ENCODE measurements at places on chromosomes 2 and 18.

DNA sequence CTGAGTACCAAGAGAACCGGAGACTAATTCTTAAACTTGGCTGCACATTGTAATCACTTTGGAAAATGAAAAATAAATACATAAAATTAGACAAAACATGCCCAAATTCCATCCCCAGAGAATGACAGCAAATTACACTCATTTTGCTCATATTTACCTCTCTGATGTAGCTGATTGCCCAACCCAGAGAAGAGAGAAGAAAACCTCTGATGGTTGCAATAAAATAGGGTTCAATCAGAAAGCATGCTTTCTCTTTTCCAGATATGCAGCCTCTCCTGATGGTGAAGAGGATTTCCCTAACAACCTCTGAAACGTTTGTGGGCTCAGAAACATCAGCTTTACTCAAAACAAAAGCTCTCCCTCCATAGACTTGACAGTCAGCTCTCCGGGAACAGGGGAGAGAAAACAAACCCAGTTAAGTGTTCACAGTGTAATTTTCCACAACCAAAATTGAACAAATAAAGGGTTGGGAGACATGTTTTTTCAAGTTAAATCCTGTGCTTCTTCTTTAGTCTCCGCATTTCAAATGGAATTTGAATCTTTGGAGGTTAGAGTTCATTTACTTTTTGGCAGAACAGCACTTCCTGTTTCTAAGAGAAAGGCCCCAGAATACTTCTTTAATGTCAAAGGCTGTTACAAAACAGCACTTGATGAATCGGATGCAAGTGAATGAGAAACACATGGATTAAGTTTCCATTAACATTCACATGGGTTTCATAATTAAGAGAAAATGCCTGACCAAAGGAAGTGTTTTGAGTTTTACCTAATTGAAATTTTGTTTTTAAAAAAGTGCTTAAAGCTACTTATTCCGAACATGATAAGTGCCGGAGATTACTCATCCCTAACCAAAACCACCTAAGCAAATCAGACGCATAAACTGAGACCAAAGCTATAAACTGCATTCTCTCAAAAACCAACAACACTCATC is 570.1 kb upstream of the SYT4 start:
- DNase-seq, result no peak

GRCh38 chr2:98576666-98577312 is 31.5 kb downstream of the COA5 start:
- DNase-seq, result no peak

- no peak for DNase-seq
Observed at GRCh38 chr2:150630587-150631235, 143.2 kb upstream of the RND3 start.

DNA sequence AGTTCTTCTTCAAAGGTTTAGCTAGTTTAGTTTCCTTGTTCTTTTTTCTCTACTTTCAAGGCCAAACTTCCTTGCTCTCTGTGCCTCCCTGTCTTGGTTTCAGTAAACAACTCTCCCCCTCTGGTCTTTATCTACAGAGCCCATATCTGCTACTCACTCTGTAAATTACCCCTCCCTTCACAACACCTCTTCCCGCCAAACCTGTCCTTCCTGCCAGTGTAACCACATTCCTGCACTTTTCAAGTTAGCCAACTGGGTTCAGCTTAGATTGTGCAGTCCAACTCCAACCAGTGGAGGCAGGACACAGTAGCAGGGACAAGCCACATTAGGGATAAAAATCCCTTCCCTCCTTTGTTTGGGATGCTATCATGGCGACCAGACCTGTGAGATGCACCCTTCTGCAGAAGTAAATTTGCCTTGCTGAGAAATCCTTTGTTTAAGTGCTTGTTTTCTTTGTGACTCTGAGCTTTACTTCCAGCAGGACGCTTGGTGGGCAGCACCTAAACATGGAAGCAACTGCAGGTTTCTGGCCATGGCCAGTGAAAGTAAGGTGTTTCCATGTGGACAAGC is 706.0 kb downstream of the KCNJ3 start:
- no peak for DNase-seq

DNA sequence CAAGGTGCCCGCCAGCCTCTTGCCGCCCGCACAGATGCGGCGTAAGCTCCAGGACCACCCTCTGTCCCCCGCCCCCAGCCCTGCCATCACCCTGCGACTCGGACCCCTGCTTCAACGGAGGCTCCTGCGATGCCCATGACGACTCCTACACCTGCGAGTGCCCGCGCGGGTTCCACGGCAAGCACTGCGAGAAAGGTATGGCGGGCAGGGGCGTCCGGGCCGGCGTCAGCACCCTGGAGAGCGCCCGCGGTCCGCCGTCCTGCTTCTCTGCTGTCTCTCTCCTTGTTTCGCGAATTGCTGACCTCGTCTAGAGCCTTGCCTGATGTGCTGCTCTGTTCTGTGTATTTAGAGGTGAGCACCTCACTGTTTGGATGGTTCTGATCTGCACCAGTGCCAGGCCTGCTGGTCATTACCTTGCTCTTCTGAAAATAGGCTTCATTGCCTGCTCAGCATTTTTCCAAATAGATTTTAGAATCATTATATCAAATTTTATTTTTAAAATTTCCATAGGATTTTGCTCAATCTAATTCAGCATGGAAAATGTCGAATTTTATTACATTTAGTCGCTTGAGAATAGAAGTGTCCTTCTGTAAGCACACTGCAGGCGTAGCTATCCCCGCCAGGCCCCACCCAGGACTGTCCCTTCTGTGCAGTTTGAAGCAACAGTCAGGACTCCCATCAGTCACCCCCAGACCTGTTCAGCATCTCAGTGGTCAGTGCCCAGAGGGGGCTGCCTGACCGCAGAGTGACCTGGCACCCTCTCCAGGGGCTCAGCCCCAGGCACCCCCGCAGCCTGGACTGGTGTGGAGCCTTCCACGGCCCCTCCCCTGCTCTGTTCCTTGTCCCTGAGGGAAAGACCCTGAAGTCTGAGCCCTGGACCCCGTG is 51.6 kb downstream of the SNED1 start:
- no peak for DNase-seq

GRCh38 chr2:239042551-239043320 is 194.9 kb downstream of the TWIST2 start:
- no peak for DNase-seq

GRCh38 chr2:128488434-128488833 is 169.8 kb upstream of the HS6ST1 start:
- no peak for DNase-seq

- no peak for DNase-seq
Observed at GRCh38 chr2:64594226-64594989, 59.3 kb downstream of the SERTAD2 start.

DNA sequence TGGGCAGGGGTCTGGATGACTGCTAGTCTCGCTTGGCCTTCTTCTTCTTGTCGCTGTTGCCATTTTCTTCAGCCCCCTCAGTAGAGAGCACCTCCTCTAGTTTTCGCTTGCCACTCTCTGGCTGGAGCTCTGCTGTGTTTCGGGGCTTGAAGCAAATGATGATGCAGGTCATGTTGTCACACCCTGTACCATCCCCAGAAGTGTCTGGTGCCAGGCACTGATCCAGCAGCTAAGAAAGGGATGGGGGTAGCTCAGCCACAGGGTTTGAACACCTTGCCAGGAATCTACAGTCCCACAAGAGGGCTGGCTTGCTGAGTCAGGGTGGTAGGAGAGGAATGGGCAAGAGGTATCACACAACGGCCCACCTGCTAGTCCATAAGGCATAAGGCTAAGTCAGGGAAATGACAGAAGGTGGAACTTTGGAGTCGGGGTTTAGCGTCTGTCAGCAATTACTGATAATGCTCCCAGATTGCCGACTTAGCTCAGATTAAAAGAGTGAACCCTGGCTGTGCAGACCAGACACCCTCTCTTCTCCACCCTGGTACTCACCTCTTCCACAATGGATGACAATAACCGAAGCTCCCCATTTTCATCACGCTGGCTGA is 1.1 kb upstream of the ZNF513 start:
- DNase-seq, result no peak

DNA sequence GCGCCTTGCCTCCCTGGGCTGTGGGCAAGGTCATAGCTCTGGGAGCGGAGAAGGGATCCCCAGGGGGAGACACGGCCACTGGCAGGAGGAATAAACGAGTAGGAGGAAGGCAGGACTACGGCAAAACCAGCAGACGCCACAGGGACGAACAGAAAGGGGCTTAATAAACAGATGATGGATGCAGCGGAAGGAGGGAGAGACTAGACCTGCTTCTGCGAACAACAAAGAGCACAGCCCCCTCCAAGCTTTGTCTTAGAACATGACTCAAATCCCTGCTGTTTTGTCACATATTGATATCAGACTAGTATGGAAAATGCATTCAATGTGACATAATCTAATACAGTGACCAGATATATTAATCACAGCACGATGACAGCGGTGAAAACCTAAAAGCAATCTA is 155.9 kb upstream of the TPO start:
- no peak for DNase-seq

DNA sequence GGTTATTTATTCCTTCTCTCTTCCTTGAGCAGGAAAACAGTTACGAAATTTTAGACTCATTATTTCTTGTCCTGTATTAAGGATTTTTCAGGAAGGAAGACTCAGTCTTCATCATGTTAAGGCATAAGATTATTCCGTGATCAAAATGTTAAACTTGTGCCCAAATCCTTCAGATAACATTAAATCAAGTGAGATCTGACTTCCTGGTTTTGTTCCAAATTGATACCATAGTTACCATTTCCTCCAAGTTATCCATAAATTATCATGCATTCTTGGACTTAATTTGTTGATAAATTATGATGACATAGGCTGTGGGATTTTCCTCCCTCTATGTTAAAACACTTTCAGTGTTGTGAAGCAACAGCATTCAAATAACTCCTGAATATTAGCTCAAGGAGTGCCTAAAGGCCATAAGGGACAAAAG is 31.9 kb downstream of the EFEMP1 start:
- DNase-seq, result no peak

GRCh38 chr18:61605376-61606067 is 272.3 kb downstream of the CDH20 start:
- no peak for DNase-seq

DNA sequence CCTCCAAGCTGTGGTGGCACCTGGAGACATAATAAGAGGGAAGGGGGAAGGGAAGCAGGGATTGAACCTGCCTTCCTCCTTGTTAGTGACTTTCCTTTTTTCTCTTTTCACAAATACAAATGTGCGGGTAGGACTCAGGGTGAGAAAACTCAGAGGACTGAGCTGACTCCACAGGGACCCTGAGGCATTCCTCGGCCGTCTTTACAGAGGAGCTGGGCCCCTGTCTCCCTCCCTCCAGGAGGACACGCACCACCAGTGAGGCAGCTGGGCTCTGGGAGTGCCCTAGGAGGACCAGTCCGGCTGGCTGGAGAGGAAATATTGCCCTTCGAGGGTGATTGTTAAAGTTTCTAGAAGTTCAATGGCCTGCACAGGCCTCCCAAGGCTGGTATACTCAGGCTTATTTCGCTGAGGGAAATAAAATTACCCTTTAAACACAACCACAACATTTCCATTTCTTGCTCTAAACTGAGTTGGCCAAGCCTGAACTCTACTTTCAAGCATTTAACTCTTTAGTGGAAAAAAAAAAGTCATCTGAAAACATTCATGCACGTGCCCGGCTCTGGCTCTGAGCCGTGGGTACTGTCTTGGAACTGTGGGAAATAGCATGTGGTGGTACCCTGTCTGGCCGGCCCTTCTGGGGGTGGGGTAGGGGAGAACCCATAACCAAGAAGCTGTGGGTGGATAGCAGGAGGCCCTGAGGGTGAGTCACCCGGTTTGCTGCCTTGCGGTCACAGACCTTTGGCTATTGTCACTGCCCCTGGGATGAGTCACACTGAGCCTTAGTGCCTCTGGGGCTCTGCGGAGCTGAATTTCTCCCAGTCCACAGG is 116.0 kb downstream of the COPS8 start:
- no peak for DNase-seq

DNA sequence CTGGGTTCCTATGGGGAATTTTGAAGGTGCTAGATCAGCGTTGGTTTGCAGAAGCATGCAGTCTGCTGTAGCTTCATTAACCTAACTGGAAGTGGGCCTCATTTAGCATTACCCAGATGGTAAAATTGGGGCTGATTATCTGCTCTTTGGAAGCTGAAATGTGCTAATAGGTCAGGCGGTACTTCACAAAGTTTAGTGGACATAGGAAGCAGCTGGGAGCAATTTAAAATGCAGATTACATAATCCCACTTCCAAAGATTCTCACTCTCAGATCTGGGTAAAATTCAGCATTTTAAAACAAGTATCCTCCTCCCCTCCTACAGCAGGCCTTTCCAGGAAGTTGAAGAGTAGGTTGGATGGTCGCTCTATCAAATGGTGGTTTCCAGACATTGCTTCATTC is 907.0 kb downstream of the CPS1 start:
- DNase-seq, result no peak

DNA sequence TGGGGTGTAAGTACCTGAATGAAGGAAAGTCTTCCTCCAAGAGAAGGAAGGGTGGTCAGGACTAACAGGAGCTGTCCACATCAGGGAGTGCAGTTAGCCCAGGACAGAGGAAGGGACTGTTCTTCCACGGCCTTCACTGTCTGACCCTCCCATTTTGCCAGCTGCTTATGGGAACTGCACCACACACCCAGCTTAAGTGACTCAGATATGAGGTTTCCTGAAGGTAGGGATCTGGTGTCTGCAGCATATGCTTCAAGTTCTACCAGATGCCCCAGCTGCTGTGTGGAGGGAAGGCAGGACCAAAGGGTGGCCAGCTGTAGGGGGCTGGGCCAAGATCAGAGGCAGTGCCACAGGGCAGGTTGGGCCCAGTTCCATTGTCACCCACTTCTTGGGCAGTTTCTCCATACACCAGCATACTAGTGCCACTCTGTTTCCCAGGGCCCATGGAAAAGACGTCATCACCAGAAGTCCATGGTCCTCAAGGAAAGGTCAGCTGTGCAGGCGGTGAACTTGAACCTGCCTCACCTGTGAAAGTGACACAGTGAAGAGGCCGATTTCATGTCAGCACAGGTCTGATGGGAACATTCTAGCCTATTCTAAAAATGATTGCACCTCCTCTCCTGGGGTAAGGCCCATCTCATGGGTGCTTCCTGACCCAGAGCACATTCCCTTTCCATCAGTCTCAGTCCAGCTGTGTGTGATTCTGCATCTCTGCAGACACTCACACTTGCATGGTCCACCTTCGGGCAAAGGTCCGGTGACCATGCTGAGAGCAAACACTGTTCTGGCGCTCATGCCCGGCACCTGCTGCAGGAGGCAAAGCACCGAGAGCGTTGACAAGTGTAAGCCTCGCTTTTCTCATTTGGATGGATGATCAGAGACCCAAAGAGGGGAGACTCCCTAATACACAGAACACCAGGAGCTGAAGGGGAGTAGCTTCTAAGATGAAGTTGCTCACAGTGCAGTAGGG is 68.0 kb downstream of the ACAA2 start:
- no peak for DNase-seq

DNA sequence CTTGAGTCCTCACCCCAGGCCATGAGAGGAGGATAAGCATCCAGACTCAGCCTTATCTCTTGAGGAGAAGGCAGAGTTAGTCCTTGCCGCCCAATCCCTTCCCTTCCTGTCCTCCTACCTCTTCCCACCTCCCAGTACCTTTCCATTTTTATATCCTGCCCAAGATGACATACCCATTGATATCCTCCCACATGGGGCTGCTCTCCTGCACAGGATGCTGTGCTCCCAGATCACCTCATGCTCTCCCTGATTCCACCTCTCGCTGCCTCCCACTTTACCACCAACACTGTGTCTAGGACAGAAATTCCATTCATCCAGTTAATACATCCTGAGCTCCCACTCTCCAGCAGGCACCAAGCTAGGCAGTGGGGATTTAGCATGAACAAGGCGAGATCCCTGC is 182.4 kb downstream of the GFPT1 start:
- no peak for DNase-seq

GRCh38 chr18:80210312-80211083 is 36.8 kb downstream of the PARD6G start:
- DNase-seq, result no peak

Data from GF-D8 (cell line).